ENCODE measurements at places on chromosomes 4 and X.

GRCh38 chrX:54807524-54808108 lies at the start of gene MAGED2:
MAGED2 (plus strand) TSS chrX:54807745; CDS start chrX:54809332, 1,587 bp downstream.
- peak; percentile 73 for DNase-seq

GRCh38 chr4:54877006-54877405 lies 219.2 kb downstream of the KIT start:
- no peak for DNase-seq

GRCh38 chr4:26248647-26249046 lies 72.2 kb upstream of the RBPJ start:
- no peak for DNase-seq

DNA sequence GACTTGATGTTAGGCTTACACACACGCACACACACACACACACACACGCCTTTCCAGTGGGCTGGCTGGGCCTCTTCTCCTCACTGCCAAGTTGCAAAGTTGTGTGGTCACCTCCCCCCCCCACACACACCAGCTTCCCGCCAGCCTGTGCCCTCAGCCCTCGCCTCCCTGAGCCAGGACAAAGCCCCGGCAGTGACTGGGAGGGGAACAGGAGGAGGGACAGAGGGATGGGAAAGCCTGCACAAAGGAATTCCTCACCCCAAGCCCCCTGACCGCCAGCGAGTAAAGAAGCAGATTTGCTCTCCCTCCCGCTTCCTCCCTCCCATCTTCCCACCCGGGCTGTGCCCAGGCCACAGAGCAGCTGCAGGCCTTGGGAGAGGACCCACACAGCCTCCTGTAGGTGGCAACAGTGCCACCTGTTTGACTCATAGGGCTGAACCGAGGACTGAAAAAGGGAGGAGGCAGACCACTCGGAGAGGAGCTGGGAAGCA lies at the start of gene GDPD2:
Gene GDPD2 (plus strand): TSS at position 464 of the 491 bp plus-strand sequence. CDS start 1,671 bp downstream, outside the sequence.
- DNase-seq, result peak; percentile 81

- no peak for DNase-seq
These were observed 21.6 kb downstream of the PRIMPOL start for GRCh38 chr4:184671101-184671500.

DNA sequence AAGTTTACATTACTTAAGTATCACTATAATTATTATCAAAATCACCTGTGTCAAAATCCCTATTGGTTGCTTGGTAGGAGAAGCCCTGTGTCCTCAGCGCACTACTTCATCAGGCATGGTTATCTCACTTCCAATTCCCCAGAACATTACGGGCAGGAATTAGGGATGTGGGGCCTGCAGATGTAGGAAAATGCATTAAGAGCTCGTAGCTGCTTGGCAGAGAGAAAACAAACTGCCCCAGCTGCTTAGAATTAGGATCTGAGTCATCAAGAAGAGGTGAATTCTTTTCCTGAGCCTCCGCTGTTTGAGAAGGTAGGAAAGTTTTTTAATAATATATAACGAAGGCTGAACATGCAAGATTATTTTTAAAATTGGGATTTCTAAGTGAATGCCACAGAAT lies 31.1 kb upstream of the CLNK start:
- peak; percentile 81 for DNase-seq

Measured in islet precursor cell (in vitro differentiated cells).